Stimulated activated CD8-positive, alpha-beta memory T cell treated with anti-CD3 and anti-CD28 coated beads, Interleukin-7, amount 100 ng/mL, for 1 hour (primary cell): ENCODE measurements at places on chromosomes 7 and 10.

DNA sequence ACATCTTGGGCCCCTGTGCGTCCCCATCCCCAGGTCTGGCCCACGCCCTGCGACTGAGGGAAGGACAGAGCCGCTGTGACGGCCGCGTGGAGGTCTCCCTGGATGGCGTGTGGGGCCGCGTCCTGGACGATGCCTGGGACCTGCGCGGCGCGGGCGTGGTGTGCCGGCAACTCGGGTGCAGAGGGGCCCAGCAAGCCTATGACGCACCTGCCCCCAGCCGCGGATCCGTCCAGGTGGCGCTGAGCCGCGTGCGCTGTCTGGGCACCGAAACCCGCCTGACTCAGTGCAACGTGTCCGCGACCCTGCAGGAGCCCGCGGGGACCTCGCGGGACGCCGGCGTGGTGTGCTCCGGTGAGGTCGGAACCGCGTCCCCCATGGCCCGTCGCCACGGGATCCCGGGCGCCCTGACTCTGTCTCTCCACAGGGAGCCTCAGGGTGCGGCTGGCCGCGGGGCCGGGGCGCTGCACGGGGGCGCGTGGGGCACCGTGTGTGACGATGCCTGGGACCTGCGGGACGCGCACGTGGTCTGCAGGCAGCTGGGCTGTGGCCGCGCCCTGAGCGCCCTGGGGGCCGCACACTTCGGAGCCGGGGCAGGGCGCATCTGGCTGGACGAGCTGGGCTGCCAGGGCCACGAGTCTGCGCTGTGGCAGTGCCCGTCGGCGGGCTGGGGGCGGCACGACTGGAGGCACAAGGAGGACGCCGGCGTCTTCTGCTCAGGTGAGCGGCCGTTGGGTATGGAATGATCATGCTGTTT lies 5.9 kb downstream of the SCART1 start:
- no peak for DNase-seq

DNA sequence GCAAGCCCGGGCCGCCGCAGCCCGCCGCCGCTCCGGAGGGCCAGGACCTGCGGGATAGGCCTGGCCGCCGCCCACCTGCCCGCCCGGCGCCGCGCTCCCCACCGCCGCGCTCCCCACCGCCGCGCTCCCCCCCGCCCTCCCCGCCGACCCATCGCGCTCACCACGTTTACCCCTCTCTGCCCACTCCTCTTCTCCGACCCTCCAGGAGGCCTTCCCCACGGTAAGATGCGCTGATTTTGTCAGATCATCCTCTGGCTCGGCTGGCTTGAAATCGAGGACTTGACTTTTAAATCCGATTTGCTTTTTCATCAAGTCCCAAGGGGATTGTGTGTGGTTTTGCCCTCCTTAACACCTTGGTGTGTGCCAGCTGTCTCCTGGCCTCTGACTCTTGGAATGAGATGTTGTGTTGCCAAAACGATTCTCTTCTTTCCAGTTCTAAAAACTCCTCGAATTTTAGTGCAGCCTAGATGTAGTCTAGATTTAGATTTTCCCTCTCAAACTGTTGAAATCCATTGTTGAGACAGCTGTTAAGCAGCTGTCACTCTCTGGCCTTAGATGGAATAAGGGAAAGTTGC lies 738 bp downstream of the POM121 start:
- DNase-seq, result no peak

- DNase-seq, result no peak
These were observed 598.3 kb upstream of the GHITM start for GRCh38 chr10:83541046-83541445.

GRCh38 chr7:1586126-1586826 lies 16.4 kb upstream of the PSMG3 start:
- DNase-seq, result no peak

GRCh38 chr7:55034776-55035175 lies 16.0 kb downstream of the EGFR start:
- DNase-seq, result no peak

GRCh38 chr7:66348531-66348930 lies 143.4 kb downstream of the TPST1 start:
- no peak for DNase-seq
